ENCODE measurements at places on chromosomes 2 and 18. TPM values are rescaled to one million over a fixed set of nuclear protein-coding genes. Genes with fewer than 3 reads are reported as not detected.

GRCh38 chr18:39752351-39752750 is 2186.8 kb upstream of the CELF4 start:
- DNase-seq: no peak

DNA sequence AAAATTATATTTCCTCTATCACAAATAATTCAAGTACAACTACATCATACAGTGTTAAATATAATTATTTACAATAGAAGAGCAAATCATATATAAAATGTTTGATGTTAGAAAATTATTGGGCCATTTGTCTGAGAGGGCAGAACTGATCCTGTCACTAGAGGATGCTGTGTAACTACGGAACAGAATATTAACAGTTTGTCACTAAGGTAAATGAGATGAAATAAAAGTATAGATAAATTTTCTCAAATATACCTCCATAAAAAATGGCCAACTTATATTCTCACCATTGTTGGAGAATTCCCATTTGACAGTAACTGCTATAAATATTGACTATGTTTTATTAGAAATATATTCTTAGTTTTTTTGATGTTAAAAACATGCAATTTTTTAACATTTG is 1067.4 kb upstream of the DDX18 start:
- DNase-seq: no peak

DNA sequence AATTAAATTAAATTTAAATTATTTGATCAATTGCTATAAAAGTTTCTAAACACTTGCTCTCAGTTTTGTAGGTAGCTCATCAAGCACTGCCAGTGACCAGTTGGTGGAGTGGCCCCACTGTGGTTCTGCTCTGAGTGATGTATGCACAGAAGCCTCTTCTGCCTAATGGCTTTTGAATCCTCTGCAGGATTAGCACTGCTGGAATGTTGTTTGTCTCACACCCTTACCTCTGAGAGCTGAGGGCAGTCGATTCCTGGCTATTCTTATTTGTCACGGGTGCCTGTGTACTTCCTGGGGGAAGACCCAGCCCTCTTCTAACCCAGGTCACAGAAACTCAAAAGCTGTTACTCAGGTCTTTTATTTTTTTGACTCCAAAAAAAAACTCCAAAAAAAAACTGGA is 9.5 kb downstream of the CAPN14 start:
- no peak for DNase-seq

- no peak for DNase-seq
Measured at GRCh38 chr2:10993001-10993481, 81.3 kb downstream of the KCNF1 start.

DNA sequence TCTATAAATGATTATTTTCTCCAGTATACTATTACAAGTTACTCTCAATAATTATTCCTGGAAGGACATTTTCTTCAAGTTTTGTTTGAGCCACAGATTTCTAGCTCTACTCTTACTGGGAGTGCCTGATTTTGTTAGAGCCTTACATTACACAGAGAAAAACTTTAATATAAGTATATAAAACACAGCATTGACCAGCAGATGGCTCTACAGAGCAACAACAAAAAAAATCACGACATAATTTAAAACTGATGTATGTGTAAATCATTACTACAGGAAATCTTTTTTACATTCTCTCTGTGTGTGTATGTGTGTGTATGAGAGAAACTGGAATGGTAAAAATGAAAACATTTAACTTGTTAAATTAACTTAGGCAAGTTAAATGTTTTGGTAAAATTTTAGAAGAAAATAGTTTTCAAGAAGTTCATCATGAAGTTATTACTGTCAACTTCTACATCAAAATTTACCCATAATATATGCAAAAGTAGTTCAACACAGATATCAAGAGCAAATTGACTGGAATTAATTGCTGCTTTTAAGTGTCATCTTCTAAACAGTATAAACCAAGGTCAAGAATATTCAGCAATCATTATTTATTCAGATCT is 103.3 kb downstream of the MDH1 start:
- no peak for DNase-seq

DNA sequence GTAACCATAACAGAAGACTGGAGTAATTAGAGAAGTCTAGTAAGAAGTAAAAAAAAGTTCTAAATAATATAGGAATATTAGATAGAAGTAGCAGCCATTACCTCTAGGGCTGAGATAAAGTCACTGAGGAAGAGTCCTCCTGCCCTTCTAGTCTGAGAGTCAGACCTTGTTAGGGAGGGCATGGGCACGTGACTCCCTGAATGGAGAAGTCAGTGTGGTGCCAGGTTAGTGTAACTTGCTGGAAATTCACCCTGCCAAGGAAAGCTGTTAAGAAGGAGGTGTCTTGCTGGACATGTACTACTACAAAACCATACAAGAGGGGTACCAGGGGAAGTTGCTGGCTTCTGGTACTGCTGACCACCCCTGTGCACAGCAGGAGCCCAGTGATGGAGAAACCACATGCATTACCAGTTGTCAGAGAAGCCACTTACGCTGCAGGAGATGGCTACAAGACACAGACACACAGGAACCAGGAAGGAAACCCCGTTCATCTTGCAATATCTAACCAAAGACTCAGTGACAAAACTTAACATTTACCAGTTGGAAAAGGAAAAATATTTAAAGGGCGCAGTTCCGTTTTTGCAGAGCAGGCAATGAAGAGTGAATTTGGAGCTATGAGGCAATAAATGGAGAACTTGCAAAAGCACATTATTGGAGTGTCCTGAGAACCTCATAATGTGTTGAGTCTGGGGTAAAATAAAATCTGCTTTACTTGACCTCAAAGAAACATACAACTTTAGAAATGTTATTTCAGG is 77.2 kb upstream of the TLK1 start:
- no peak for DNase-seq

DNA sequence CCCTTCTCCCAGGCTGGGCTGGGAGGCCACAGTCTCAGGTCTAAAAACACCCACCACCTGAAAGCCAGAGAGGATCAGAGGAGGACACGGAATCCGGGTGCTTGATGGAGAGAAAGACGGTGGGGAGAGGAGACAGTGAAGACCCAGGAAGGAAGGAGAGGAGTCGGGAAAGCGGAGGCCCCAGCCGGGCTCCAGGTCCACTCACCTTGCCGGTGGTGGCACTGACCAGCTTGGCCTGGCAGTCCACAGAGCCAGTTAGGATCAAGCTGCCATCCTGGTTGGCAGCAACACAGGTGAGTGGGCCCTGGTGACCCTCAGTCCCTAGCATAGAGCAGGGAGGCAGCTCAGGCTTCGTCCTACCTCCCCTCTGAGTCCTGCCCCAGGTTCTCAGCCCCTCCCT is 4.3 kb downstream of the AAMP start:
- DNase-seq: no peak

GRCh38 chr2:23554054-23554697 is 169.2 kb downstream of the KLHL29 start:
- peak; percentile 59 for DNase-seq

DNA sequence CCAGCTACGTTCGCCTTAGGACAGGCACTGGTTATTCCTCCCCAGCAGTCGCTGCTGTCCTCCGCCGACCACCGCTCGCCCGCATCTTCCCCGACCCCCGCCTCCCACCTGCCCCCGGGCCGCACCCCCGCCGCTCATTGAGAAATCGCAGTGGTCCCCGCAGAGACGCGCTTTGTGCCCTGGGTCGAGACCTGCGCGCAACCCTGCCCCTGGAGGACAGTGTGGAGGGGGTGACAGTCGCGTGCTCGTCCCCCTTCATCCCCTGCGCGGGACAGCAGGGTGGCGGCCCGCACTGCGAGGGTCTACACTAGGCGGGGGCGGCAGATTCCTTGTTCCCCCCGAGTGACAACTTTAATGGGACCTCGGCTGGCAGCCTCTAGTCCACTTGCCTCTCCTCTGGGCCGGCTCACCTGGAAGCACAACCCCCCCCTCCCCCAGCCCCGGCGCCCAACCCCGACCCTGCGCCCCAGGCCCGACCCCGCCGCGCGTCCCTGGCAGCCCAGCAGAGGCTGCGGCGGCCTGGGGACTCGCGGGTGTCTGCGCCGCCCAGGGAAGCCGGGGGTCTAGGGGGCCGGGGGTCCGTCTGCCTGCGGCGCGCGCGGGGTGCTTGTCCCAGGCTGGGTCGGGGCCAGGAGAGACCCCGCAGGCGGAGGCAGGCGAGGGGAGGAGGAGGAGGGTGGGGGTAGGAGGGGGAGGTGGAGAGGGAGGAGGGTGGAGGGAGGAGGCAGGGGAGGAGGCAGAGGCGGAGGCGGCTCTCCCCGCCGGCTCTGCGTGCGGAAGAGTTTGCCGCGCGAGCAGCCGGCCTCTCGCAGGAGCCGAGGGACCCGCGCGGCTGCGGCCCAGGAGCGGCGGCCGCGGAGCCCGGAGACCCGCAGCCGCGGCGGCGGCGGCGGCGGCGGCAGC is at the start of gene NPAS2:
Gene NPAS2, plus strand, starts transcription at position 770 of the 903 bp plus-strand sequence. CDS start 84,616 bp downstream, outside the sequence.
- peak; percentile 54 for DNase-seq

GRCh38 chr2:217976301-217976700 is 26.5 kb downstream of the TNS1 start:
- no peak for DNase-seq

DNA sequence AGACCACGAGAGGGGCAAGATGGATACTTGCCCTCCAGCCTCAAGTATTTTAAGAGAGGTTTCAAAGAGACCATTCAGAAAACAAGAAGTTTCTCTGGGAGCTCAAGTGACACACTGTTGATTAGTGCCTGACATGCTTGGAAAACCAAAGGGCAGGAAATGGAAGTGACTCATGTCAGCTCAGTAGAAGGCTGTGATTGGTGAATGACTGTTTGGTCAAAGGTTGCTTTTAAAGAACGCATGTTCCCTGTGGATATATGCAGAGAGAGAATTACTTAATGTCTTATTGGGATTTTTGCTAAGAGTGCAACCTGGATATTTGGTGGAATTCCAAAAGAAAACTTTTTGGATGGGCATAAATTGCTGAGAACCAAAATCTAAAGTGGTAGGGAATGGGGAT is 549.9 kb downstream of the XIRP2 start:
- no peak for DNase-seq

DNA sequence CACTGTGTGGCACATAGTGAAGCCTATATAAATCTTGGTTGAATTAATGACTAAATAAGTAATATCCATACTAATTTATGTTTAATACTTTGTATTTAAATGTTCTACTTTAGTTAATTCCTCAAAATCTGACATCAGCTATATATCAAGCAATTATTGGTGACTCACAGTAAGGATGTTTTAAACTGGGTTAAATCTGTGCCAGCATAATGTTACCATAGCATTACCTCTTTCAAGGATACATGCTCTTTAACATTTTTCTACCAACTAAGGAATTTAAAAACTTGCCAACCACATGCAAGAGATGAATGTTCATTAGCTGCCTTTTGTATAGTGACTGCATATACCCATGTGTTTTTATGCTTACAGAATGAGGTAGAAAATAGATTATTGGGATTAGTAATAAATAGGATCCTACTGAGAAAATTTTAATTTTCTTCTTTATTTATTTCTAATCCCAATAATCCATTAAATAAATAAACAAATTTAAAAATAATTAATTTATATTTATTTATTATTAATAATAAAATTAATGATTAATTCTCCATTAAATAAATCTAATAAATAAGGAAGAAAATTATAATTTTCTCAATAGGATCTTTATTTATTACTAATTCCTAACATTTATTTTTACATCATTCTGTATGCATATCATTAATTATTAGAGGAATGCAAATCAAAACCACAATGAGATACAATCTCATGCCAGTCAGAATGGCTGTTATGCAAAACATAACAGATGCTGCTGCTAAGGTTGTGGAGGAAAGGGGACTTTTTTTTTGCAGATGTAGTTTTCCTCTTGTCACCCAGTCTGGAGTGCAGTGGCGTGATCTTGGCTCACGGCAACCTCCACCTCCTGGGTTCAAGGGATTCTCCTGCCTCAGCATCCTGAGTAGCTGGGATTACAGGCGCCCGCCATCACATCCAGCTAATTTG is 410.7 kb upstream of the DSEL start:
- DNase-seq: no peak

DNA sequence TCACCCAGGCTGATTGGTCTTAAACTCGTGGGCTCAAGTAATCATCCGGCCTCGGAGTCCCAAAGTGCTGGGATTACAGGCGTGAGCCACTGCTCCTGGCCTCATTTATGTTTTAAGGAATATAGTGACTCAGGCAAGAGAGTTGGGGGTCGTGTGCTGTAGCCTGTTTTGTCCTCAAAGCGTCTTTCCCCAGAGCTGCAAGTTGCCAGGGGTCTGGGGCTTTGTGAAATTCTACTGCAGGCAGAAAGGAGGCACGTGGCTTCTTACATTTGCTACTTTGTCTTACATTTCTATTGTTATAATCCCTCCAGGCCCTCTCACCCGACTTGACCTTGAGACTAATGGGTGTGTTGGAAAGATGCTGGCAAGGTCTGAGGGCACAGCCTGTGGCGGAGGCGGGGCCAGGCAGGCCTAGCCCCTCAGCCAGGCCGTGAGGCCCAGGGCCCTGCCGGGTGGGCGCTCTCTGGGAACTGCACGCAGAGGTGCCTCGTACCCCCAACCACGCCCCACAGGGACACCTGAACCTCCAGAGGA is 85.8 kb upstream of the NDUFV2 start:
- DNase-seq: no peak

DNA sequence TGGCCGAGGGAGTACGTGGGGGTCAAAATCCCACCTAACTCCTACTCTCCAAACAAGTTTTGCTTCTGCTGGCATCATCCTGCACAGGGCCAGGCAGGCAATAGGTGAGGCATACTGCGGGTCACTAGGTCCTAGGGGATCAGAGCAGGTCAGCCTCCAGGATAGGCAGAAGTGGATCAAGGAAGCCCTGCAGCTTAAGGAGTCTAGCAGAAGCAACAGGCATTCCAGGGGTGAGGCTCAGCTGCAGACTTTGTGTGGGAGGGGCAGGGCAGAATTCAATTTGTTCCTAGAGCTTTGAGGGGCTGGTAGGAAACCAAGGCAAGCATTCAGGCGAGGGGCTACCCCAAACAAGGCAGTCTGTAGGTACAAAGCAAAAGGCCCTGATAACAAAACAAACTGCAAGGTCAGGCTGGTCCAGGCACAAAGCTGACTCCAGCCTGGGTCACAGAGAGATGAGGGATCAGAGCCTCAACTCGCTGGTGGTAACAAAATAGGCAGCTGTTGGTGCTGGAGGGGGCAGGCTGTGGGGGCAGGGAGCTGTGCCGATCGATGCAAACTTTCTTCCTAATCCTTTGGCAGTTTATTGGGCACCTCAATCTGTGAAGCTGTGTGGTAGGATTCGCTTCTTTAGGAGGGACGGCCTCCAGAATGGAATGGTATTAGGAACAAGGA is 101.4 kb upstream of the STPG4 start:
- DNase-seq: no peak

GRCh38 chr2:115163572-115163971 is 721.1 kb downstream of the DPP10 start:
- DNase-seq: no peak

- no peak for DNase-seq
Measured at GRCh38 chr2:170819680-170820664, 3.3 kb downstream of the GAD1 start.

Gene TMEM247
- total RNA-seq: not detected

Gene SCN7A
- 22.3 TPM for total RNA-seq

Gene SCN2A
- total RNA-seq: 0.08 TPM

Gene SLC19A3
- total RNA-seq: 0.74 TPM

Gene CNGA3
- not detected for total RNA-seq

Gene GKN1
- total RNA-seq: not detected

Gene TGFA
- total RNA-seq: 1.1 TPM

Gene ITGA4
- total RNA-seq: 0.74 TPM

Gene OR6B2
- not detected for total RNA-seq

Gene SNORC
- 1.0 TPM for total RNA-seq

Gene ACTG2
- 1.6 TPM for total RNA-seq

Gene ANTXR1
- total RNA-seq: 23.3 TPM

All from left ventricle myocardium inferior (tissue), 1 donor.